ENCODE measurements at places on chromosomes 2 and 18. TPM values are rescaled to one million over a fixed set of nuclear protein-coding genes. Genes with fewer than 3 reads are reported as not detected.

Gene RND3
- total RNA-seq, result not detected

Gene IL1B
- total RNA-seq, result 0.37 TPM

DNA sequence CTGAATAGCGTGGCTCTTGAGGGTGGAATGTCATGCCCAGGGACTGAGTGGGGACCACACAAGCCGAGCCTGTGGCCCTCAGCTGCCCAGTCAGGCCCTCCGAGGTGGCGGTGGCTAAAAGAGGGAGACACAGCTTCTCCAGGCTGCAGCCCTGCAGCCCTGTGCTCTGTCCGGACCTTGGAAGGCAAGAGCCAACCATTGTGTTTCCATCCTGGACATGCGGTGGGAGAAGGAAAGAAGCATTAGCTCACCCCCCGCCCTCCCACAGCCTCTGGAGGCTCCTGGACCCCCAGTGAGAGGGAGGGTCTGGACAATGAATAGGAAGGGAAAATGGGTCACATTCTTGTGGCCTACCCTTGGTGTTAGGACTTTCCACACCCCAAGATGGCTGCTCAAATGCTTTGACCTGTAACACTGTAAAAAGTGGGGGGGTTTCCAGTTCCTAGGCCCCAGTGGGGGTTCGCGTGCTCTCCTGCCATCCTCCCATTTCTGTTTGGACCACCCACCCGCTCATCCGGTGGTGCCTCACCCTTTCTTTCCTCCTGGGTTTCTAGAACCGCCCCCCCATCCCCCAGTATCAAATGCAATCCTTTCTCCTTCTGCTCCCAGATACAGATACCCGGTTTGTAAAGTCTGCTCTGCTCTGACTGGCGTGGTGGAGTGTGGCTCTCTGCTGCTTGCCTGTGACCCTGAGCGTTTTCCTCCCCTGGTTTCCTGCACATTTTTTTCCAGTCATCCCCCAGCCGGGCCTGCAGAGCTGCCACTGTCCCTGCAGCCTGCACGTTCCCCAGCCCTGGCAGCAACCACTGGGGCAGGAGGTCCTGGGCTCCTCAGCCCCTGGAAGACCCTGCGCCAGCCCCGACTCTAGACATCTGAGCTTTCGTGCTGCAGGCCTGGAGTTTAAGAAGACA is 36.3 kb upstream of the SMAD7 start:
- H3K27ac ChIP-seq, result no peak overlapping the region
- peaks cover 3% of the 10 kb centered on the region for H3K4me1 ChIP-seq
- H3K36me3 ChIP-seq, result no peaks in the 10 kb centered on the region
- H3K27me3 ChIP-seq, result peaks cover 4% of the 10 kb centered on the region

DNA sequence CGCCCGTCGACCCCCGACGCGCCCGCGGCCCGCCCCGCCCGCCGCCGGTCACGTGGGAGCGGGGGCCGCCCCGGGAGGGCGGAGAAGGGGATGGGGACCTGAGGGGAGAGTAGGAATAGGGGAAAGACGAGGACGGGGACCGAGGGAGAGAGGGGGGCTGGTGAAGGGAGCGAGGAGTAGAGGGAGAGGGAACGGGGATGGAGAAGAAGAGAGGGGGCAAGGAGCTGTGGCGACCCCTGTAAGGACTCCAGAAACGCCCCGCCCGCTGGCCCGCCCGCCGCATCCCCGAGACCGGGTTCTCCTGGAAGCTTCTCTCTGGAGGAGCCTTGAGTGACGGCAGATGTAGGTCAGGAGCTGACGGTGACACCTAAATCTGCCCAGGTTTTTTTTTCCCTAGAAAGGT is 615 bp downstream of the ADNP2 start:
- H3K4me1 ChIP-seq, result peaks cover 52% of the 10 kb centered on the region
- H3K27ac ChIP-seq, result peak overlapping the region; percentile 86
- DNase-seq, result peak; percentile 50
- H3K4me3 ChIP-seq, result peak overlapping the region; percentile 77
- no peaks in the 10 kb centered on the region for H3K27me3 ChIP-seq

DNA sequence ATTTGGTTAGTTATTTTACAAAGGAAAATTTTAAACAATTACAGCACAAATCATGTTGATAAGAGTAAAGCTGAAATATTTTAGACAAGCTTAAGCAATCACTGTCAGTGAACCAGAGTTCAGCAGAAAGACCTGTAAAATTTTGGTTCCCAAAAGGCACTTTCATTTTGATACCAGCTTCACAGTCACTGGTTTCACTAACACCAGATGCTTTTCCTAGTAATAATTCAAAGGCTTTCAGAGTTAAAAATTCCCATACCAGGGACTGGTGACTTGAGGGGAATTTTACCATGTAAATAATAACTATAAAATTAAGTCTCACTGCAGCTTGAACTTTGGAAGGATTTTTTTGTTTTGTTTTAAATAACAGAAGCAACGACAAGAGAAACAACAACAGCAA is 102.3 kb upstream of the CD302 start:
- H3K4me1 ChIP-seq, result peaks cover 80% of the 10 kb centered on the region
- H3K27ac ChIP-seq, result no peak overlapping the region
- DNase-seq, result no peak
- H3K36me3 ChIP-seq, result peaks cover 60% of the 10 kb centered on the region

DNA sequence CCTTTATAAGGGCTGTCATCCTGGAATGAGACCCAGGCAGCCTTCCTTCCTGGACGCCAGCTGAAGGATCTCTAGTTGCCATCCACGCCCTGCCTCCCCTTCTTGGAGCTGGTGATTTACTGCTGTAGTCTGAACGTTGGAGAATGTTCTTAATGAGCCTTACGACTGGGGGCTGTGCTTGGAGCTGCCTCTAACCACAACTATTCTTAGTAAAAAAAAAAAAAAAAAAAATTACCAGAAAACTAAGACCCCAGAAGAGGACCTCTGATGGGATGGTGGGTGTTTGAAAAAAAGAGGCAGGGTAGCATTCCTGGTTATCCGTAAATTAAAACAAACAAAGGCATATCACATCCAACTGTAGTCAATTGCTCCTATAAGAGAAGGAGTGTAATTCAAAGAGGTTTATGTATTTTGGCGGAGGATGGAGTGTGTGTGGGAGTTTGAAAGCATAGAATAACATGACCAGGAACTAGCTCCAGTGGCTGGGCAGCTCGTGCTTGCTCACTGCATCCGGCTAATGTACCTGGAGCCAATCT is 105.4 kb downstream of the QPCT start:
- no peaks in the 10 kb centered on the region for H3K36me3 ChIP-seq
- H3K4me3 ChIP-seq, result no peak overlapping the region
- H3K27me3 ChIP-seq, result no peaks in the 10 kb centered on the region
- no peak for DNase-seq
- H3K4me1 ChIP-seq, result peaks cover 12% of the 10 kb centered on the region

DNA sequence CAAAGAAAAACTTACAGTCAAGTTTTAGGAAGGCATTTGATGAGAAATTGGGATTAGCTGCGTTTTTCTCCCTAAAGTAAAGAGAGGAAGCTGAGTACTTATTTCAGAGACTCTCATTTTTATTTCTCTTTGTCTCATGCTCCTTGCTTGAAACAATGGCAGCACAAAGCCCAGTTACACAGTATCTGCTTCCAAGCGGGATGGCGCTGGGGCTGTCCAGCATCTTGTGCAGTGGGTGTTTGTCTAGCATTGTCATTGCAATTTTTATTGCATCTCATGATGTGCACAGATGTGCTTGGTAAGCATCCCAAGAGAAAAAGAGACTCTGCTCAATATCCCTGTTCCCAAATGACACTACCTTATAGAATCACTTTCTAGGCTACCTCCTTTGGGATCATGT is 102.8 kb upstream of the ZNF521 start:
- H3K4me3 ChIP-seq, result no peak overlapping the region
- H3K27ac ChIP-seq, result no peak overlapping the region
- no peaks in the 10 kb centered on the region for H3K27me3 ChIP-seq

DNA sequence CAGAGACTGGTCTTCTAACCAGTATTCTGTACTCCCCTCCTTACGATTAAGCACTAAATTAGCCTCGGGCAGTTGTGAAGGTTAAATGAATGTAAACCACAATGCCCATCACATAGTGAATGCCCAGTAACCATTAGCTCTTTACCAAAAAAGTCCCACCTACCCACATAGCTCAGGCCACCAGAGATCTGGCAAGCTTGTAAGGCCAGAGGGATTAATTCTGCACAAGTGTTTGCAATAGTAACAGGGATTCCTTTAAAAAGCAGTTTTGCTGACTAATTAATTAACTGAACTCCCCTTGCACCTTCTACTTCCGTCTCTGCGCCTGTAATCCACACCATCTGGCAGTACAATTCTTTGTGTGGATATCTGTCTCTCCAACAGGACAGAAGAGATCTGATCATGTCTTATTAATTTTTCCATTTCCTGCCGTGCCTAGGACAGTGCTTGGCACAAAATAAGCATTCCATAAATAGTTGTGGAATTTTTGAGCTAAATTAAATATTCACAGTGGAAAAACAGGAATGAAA is 36.2 kb upstream of the IGFBP2 start:
- no peaks in the 10 kb centered on the region for H3K4me1 ChIP-seq
- DNase-seq, result no peak
- H3K36me3 ChIP-seq, result no peaks in the 10 kb centered on the region

Data from activated CD4-positive, alpha-beta T cell treated with anti-CD3 and anti-CD28 coated beads for 36 hours (primary cell).